ENCODE measurements at places on chromosomes 16 and 17. TPM values are rescaled to one million over a fixed set of nuclear protein-coding genes. Genes with fewer than 3 reads are reported as not detected.
A peak's percentile ranks its signal among the peaks of the same experiment; 100 is the strongest.

DNA sequence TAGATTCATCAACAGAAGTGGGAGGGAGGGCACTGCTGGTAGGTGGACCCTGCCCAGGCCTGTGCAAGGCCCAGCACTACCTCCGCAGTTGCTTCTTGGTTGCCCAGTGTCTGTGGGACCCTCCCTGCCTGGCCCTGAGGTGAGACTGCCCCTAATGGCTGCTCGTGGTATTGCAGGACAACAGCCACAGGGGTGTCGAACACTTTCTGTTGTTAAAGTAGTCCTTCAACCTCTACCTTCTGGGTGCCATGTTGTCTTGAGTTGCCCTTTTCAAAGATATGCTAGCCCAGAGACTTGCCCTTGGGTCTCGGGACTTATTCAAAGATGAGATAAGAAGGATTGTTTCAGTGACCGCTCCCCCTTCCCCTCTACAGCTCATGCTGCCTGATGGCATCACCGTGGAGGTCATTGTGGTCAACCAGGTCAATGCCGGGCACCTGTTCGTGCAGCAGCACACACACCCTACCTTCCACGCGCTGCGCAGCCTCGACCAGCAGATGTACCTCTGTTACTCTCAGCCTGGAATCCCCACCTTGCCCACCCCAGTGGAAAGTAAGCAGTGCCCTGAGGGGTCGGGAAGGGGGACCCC lies 29.1 kb downstream of the AKAP1 start:
- DNase-seq = peak; percentile 31
- no peak overlapping the region for H3K4me3 ChIP-seq
- H3K36me3 ChIP-seq = peaks cover 26% of the 10 kb centered on the region
- peaks cover 3% of the 10 kb centered on the region for H3K4me1 ChIP-seq
- no peak overlapping the region for H3K27ac ChIP-seq

GRCh38 chr16:57147381-57148221 lies 38.2 kb downstream of the PSME3IP1 start:
- H3K27ac ChIP-seq = no peak overlapping the region
- H3K27me3 ChIP-seq = no peaks in the 10 kb centered on the region
- no peaks in the 10 kb centered on the region for H3K36me3 ChIP-seq
- peaks cover 13% of the 10 kb centered on the region for H3K4me1 ChIP-seq
- no peak for DNase-seq

GRCh38 chr16:1401758-1402154 lies 12.7 kb downstream of the UNKL start:
- no peak overlapping the region for H3K4me3 ChIP-seq
- H3K27ac ChIP-seq = no peak overlapping the region
- H3K36me3 ChIP-seq = peaks cover 35% of the 10 kb centered on the region
- H3K4me1 ChIP-seq = no peaks in the 10 kb centered on the region
- no peaks in the 10 kb centered on the region for H3K27me3 ChIP-seq

GRCh38 chr17:32114536-32114935 lies 27.8 kb upstream of the RHOT1 start:
- H3K27ac ChIP-seq = no peak overlapping the region
- no peaks in the 10 kb centered on the region for H3K27me3 ChIP-seq
- no peak for DNase-seq
- no peak overlapping the region for H3K4me3 ChIP-seq

GRCh38 chr16:11386791-11387546 lies 41.7 kb downstream of the RMI2 start:
- no peaks in the 10 kb centered on the region for H3K4me1 ChIP-seq
- no peak for DNase-seq
- H3K4me3 ChIP-seq = no peak overlapping the region
- no peaks in the 10 kb centered on the region for H3K27me3 ChIP-seq

GRCh38 chr16:4442371-4442770 lies 16.7 kb downstream of the DNAJA3 start:
- no peak overlapping the region for H3K27ac ChIP-seq
- no peaks in the 10 kb centered on the region for H3K4me1 ChIP-seq
- DNase-seq = no peak
- peaks cover 66% of the 10 kb centered on the region for H3K36me3 ChIP-seq

DNA sequence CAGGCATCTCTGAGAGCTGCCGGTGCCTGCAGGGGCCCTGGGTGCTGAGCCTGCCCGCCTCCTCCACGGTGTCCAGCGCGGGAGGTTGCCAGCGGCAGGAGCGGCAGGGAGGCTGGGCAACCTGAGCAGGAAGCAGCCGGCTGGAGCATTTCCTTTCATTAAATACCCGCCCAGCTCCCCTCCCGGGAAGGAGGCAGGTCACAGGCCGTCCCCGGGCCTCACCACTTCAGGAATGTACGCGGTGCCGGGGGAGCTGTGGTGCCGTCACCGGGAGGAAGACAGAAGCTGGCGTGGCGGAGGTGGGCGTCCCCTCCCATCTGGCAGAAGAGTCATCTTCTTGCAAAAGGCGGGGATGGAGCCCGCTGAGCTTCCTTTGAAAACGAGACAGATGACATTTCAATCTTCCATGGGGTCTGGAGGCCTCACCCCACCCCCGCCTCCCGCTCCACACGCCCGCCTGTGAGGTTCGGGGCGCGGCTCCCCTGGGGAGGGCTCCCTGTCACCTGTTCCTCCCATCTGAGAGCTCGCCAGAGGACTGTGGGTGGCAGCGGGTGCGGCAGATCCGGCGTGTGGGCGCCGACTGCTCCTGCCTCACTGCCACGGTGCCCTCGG lies 16.0 kb downstream of the SOX8 start:
- H3K27me3 ChIP-seq = no peaks in the 10 kb centered on the region
- peaks cover 44% of the 10 kb centered on the region for H3K4me1 ChIP-seq
- peak overlapping the region; percentile 74 for H3K27ac ChIP-seq
- no peaks in the 10 kb centered on the region for H3K36me3 ChIP-seq
- DNase-seq = peak; percentile 67

GRCh38 chr16:11004351-11004750 lies 60.0 kb downstream of the CLEC16A start:
- DNase-seq = no peak
- no peaks in the 10 kb centered on the region for H3K27me3 ChIP-seq
- no peak overlapping the region for H3K4me3 ChIP-seq
- no peaks in the 10 kb centered on the region for H3K4me1 ChIP-seq
- H3K36me3 ChIP-seq = peaks cover 18% of the 10 kb centered on the region
- no peak overlapping the region for H3K27ac ChIP-seq

- no peak overlapping the region for H3K27ac ChIP-seq
- DNase-seq = no peak
- H3K4me1 ChIP-seq = no peaks in the 10 kb centered on the region
- no peak overlapping the region for H3K4me3 ChIP-seq
- H3K27me3 ChIP-seq = no peaks in the 10 kb centered on the region
Observed at GRCh38 chr16:3731126-3731935, 14.0 kb upstream of the TRAP1 start.

GRCh38 chr17:66842505-66842904 lies 7.6 kb downstream of the CACNG5 start:
- no peaks in the 10 kb centered on the region for H3K4me1 ChIP-seq
- no peak for DNase-seq
- H3K27me3 ChIP-seq = no peaks in the 10 kb centered on the region
- H3K36me3 ChIP-seq = no peaks in the 10 kb centered on the region

Gene SLC47A1
- total RNA-seq = not detected
